ENCODE measurements at places on chromosomes 7 and 10.

DNA sequence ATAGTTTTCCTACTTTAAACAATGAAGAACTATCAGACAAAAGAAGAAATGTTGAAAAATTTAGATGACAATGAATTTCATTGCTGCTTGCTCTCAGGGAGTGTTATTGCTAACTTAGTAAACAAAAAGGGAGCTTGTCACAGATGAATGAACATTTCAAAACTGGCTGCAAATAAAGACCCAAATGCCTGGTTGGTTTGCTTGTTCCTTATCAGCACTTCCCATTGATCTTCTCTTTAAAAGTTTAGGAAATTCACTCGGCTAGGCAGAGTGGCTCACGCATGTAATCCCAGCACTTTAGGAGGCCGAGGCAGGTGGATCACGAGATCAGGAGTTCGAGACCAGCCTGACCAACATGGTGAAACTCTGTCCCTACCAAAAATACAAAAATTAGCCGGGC lies 167.2 kb downstream of the RAPGEF5 start:
- no peak for DNase-seq

- no peak for DNase-seq
These were observed 32.2 kb downstream of the FRMPD2 start for GRCh38 chr10:48242171-48242904.

DNA sequence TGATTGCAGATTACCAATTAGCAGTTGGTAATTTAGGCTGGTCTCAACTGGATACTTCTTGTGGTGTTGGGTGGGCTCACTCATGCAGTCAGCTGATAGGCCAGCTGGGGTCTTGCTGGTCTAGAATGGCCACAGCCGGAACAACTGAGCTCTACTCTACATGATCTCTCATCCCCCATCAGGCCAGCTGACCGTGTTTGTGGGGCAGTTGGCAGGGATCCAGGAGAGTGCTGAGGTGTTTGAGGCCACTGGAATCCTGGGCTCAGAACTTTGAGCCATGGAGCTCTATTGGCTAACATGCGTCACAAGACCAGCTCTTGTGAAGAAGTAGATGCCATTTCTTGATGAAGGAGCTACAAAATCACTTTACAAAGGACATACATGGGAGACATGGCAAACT lies 242.4 kb downstream of the GFRA1 start:
- no peak for DNase-seq

GRCh38 chr10:1003884-1004670 lies 15.8 kb downstream of the GTPBP4 start:
- DNase-seq, result no peak

DNA sequence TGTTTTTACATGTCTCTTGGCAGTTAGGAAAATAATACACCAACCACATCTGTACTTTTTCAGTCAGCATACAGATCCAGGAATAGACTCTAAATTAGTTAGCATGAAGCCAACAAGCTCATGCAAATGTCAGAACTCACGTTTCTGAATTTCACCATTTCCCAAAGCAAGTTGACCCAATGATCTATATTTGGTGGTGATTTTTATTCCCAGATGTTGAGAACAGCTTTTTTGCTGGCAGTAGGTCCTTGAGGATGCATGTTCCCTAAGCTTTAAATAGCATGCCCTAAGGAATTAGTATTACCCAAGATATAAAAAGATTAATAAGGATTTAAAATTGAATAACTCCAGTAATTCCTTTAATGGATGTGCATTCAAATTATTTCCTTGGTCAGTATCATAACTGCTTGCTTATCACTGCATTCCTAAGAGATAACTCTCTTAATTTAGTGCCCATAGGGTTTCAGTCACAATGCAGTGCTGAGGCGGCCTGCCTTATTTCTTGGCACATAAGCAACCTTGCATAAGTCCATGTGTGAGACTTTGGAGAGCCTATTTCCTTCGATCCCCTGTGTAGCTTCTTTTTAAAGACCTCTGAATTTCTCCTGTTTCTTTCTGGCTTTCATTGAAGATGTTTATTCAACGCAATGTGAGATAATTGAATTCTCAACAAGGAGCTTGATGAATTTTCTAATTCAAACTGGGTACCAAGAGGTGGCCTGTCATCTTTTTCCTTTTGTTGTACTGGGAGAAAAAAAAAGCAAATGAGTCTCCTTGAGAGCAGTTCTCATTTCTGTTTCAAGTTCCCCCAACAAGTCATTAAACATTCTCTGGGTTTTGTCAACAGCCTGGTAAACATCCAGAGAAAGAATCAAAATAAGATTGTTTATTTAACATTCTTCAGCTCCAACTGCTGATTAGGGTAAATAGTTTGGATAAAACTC lies 135.3 kb upstream of the MEOX2 start:
- DNase-seq, result no peak

- no peak for DNase-seq
These were observed 545.4 kb upstream of the FZD8 start for GRCh38 chr10:36187380-36188079.

GRCh38 chr10:32687116-32687515 lies 241.2 kb downstream of the CCDC7 start:
- no peak for DNase-seq

- DNase-seq, result no peak
These were observed 6.7 kb downstream of the PNLIPRP2 start for GRCh38 chr10:116627386-116627933.

GRCh38 chr7:447523-447922 lies 72.1 kb downstream of the PDGFA start:
- DNase-seq, result no peak

DNA sequence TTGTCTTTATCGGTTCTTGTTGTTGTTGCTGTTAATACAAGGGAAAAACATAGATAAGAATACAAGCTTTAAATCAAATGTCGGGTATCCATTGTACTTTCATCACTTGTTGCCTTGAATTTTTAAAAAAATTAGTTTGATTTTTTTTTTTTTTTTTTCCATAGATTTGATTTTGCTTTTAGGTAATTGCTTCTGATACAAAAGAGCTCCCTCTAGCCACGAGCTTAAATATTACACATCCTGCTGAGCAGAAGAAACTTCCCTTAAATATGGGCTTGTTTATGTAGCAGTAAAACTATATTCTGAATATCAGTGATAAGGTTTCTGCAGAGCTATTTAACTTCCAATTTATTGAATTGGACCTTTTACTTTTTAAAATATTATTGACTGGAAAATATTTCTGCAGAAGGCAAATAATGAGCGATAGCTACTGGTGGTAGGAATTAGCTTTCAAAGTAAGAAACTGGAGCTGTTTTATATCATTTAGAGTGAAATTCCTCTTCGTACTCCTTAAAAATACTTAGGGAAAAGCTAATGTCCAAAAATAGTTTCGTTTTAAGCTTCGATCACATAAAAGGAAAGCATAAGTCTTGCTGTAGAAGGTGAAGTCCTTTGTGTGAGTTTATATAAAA lies 216.9 kb downstream of the POLR1F start:
- DNase-seq, result no peak

DNA sequence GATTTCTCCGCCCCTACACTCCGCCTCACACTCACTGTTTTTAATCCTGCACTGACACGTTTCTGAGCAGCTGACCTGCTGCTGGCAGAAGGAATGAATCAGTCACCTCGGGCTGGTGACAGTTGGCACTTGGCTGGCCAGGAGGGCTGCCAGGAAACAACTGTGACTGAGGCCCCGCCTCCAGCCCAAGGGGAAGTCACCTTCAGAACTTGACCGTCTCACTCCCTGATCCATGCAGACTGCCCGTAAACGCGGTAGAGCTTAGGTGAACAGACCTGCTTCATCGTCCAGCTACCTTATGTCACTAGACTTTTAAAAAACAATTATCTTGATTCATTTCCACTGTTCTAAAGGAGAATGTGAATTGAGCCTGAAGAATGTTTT lies 107.5 kb downstream of the DOCK1 start:
- DNase-seq, result no peak

- no peak for DNase-seq
These were observed 163.1 kb upstream of the PLXNA4 start for GRCh38 chr7:132739271-132739955.

DNA sequence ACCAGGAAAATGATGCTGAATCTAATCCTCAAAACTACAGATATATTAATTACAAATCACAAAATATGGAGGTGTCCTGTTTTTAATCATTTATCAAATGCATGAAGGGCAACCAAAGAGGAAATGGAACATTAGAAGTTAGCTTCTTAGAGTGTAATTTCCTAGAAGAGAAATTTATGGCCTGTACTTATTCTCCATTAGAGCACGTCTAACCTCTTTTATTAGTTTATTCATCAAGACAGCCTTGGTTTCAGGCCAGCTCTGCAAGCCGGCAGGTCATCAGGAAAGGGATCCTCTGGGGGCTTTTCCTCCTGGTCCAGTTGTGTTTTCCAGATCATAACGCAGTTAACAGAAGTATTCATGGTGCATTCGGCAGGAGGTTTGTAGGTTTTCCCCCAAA lies 517.6 kb downstream of the KCNMA1 start:
- DNase-seq, result no peak

GRCh38 chr10:74335501-74335900 lies 184.5 kb downstream of the ADK start:
- no peak for DNase-seq

- no peak for DNase-seq
These were observed 59.1 kb downstream of the AHCYL2 start for GRCh38 chr7:129283936-129284335.

DNA sequence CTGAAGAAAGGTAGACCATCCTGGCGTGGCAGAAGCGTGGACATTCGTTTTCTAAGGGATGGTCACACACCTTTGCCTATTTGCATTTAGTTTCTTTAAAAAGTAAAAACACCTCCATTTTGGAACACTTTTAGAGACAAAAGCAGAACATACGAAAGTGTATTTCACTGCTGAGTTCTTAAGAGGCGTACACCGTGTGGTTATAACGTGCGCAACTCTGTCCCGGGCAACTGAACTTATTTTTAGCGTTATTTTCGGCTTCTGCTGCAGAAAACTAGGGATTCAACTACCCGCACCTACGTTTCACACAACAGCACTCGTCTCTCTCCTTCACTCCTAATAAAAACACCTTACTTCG lies 557 bp upstream of the LSM8 start:
- DNase-seq, result no peak

- no peak for DNase-seq
These were observed 21.4 kb downstream of the KCNK18 start for GRCh38 chr10:117218654-117219053.

DNA sequence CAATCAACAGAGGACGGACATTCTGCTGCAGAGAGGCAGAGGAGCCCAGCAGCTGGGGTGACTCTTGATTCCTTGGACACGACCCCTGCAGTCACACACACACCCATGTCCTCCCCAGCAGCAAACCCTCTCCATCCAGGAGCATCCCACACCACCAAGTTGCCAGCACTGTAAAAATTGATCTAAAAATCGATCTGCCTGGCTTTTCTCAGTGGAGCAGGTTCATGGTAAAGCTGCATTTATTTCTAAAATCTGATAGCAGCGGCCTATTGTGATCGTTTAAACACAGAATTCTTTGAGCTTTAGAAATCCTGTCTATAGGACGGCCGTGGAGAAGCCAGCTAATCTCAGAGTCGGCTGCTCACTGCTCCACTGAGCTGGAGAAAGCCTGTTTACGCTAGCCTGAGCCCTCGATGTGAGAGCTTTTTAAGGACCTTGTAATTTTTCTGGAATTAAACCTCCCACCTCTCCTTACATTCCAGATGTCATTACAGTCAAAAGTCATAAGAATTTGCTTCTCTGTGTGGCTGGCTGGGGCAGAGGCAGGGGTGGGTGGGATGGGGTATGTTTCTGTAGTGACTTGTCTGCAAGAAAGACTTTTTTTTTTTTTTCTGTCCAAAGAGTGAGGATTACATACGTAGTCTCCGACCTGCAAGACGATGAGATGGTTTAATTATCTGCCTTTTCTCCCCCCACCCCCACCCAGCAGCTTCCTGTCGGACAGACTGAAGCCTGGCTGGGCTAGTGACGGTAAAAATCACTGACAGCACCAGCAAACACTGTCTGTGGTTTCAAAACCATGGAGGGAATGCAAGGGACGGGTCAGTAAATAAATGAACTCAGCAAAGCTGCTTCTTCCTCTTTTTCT lies 31.6 kb downstream of the TRIM8 start:
- DNase-seq, result no peak

DNA sequence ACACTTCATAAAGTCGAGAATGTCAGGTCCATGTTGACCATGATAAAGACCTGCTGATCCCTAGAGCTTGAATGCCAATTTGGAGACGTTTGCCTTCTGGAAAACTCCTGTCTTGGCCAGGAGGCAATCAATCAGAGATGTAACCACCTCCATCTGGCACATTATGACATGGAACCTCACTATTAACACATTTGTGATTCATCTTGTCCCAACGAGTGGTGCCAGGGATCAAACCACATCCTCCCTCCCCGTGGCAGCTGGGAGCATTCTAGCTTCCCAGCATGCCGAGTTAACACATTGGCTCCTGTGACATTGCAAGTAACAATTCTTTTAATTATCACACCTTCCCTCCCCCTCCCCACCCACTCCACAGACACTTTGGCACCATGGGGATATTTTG lies 84.0 kb upstream of the PPP1R17 start:
- DNase-seq, result no peak

GRCh38 chr10:36457751-36458150 lies 667.6 kb upstream of the ANKRD30A start:
- no peak for DNase-seq

DNA sequence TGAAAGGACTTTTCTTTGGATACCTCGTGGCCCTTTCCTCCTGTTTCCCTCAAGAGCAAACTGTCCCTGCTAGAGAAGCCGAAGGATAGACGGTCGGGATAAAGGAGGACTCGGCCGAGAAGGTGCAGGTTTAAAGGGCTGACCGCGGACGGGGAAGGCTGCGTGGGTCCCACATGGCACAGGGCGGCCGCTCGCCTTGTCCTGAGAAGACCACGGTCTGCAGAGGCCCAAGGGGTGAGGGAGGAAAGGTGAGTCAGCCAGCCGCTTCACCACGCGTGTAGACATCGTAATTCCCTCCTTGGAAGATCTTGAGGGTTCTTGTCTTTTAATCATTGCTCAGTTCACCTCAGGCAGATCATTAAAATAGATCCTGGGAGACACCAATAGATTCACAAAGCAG lies 253.8 kb downstream of the DPP6 start:
- no peak for DNase-seq

DNA sequence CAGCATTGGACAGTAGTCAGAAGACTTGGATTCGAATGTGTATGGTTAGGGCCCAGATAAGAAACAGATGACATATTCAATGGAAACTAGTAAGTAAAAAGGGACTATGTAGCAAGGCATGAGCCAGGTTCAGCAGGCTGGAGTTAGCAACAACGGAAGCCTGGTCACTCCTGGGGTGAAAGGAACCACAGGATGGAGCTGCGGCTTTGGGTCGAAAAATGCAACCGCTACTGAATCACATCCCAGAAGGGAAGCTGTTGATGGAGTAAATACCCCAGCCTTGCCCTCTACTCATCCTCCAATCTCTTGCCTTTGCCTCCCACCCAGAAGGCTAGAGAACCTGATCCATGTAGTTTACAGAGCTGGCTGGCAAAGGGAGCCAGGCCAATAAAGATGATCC lies 37.5 kb upstream of the EGR2 start:
- DNase-seq, result no peak

- DNase-seq, result no peak
These were observed 225.6 kb downstream of the AHR start for GRCh38 chr7:17523813-17524739.

- no peak for DNase-seq
These were observed 321.8 kb downstream of the GFRA1 start for GRCh38 chr10:115951242-115951641.
